ENCODE measurements at places on chromosomes 6 and 20.

DNA sequence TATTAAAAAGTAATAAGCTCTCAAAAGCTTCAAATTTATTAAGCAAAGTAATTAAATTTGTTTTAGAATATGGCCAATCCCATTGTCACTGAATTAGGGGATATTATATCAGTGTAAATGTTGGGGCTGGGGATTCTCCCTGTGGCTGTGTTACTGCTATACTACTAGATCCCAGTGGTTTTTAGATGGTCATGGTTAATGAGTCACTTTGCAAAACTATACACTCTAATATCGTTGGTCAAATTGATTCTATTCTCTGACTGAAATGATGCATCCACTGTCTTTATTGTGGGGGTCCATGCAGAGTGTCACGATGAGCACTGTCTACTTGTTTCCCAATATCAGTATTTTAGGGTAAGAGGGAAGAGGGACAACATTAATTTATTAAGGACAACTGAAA lies 336.9 kb upstream of the PREP start:
- no peak for DNase-seq

- DNase-seq, result no peak
Measured at GRCh38 chr20:48724891-48725554, 102.8 kb downstream of the PREX1 start.

DNA sequence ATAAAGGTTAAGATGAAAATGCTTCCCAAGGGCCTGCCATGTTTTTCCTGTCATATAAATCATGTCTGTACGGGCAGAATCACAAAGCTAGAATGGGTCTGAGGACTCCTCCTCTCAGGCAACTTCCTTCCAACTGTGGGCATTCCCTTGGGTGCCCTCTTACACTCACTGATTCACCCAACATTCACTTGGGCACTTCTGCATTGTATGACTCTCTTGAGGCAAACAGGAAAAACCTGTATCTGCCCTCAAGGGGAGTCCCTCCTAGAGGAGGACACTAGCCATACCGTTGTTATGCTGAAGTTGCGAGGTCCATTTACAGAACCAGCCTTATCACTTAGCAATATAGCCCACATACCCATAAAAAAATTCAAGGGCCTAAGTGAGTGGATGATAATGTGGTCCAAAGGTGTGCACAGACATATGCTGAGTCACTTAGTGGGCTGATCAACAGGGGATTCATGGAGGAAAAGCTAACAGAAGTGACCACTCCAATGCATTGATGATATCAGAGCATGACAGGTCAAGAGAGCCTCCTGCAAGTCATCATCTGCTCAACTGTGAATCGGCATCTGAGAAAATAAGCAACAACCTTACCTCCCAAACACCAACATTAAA lies 131.1 kb downstream of the ATXN1 start:
- no peak for DNase-seq

DNA sequence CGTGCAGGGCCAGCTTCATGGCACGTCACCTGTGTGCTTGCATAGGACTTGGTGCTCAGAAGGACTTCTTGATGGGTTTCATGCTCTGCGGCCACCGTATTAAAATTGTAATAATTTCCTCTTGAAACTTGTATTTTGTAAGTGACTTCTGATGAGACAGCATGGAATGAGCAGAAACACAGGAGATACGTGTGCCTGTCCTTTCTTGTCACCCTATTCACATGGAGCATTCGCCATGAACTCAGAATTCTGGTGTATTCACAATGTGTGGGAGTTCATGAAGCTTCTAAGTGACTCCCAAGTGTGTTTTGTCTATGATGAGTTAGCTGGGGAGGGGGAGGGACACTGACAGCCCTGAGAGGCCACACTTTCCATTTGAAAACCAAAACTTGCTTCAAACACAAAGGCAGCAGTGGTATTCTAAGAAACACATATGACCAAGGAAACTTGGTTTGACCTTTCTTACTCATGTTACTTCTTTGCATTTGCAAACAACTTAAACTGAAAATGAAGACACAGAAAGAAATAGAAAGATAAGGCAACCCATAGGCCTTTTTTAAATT lies 92.1 kb upstream of the NEDD9 start:
- DNase-seq, result peak; percentile 13

GRCh38 chr20:10550204-10551118 lies 115.4 kb downstream of the SLX4IP start:
- DNase-seq, result no peak

GRCh38 chr20:4320291-4320690 lies 304.9 kb upstream of the RNF24 start:
- DNase-seq, result no peak

DNA sequence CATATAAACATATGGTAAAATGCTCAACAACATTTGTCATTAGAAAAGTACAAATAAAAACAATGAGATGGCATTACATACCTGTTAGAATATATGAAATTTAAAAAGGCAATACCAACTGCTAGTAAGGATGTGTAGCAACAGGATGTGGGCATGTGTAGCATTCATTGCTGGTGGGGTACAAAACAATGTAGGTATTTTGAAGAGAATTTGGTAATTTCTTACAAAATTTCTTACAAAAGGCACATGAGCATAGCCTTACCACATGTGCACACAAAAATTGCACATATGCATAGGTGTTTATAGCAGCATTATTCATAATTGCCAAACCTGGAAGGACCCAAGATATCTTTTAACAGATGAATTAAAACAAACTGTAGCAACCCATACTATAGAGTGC lies 1355.1 kb upstream of the CITED2 start:
- DNase-seq, result no peak

DNA sequence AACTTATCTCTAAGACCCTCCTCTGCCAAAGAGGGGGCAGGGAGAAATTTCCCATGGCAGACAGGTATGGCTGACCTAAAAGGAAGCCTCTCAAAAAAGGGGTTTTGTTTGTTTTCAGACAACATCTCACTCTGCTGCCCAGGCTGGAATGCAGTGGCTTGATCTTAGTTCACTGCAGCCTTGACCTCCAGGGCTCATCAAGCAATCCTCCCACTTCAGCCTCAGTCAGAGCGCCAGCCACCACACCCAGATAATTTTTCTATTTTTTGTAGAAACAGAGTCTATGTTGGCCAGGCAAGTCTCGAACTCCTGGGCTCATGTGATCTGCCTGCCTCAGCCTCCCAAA lies 3.8 kb downstream of the EZR start:
- DNase-seq, result no peak

- DNase-seq, result no peak
Measured at GRCh38 chr6:88725111-88725975, 238.1 kb downstream of the RNGTT start.

DNA sequence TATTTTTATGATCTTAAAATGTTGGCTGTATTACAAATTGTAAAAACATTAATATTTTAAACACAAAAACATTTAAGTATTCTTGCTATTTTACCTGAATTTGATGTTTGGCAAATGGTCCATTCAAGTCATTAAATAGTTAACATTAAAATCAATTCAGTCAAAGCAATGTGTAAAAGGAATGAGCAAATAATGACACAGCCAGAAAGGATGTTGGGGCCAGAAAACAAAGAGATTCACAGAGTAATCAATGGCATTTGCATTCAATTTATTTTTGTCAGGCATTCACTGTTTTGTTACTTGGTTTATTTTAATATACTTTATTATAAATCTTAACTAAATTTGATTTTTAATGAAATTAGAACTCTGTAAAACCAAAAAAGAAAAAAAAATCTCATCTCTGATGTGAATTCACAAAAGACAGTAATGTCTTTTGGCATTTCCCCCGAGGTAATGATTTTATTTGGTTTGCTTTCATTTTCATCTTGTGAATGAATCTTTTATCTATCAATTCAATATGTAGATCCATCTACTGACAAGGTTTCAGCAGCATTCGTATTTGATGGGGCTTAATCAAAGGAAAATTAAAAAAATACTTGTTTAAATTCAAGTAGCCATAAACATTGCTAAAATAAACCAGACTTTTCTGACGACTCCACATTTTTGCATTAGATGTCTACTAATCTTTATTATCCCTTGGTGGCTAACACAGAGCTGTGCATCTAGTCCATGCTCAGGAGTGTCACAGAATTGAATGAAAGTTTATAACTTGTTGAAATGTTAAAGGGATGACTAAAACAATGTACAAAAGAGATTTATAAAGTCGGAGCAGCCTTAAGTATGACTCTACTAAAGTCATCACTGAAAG lies 866.7 kb upstream of the GJE1 start:
- DNase-seq, result no peak

GRCh38 chr6:6824381-6824780 lies 235.9 kb downstream of the LY86 start:
- DNase-seq, result no peak

GRCh38 chr6:1911474-1911873 lies 301.8 kb downstream of the FOXC1 start:
- DNase-seq, result no peak

DNA sequence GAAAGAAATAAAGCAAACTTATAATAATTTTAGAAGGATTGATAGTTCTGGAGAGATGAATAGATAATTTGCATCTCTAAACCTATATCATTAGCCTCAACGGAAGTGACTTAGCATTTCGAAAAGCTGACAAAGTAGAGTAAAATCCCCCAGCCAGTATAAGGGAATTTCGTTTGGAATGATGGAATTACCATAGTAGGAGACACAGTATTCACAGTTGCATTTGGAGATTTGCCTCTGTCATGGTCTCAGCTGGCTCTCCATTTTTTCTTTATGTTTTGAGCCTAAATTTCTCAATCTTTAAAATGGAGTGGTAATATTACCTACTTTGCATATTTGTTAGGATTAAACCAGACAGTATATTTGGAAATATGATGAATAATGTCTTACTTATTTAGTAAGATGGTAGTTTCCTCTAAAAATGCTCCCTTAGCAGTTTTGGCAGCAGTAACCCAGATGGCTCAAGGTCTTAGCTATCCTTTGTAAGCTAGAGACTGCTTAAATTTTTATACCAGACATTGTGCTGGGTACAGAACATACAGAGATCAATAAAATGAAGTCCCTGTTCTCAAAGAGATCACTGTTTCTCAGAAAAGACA lies 58.2 kb downstream of the SMAP1 start:
- no peak for DNase-seq

GRCh38 chr6:166307082-166308032 lies 835 bp downstream of the PRR18 start:
- DNase-seq, result no peak

DNA sequence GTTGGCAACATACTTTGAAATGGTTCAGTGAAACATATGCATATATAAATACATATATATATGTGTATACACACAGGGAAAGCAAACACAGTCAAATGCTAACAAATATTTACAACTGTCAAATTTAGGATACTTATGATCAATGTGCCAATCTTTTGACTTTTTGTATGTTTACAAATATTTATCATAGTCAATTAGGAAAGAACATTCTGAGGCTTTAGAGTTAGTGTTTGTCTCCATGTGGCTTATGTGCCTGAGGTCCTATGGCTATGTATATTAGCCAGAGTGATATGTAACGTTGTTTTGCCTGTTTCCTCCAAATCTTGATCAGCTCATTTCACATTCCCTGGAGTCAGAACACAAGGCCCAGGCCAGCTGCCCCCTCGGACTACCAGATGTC lies 126.5 kb upstream of the MAN1A1 start:
- DNase-seq, result no peak

Data from stimulated activated CD4-positive, alpha-beta T cell treated with anti-CD3 and anti-CD28 coated beads, TNF-alpha, amount 100 ng/mL, for 4 hours (primary cell).